ENCODE measurements at places on chromosomes 4 and X.

DNA sequence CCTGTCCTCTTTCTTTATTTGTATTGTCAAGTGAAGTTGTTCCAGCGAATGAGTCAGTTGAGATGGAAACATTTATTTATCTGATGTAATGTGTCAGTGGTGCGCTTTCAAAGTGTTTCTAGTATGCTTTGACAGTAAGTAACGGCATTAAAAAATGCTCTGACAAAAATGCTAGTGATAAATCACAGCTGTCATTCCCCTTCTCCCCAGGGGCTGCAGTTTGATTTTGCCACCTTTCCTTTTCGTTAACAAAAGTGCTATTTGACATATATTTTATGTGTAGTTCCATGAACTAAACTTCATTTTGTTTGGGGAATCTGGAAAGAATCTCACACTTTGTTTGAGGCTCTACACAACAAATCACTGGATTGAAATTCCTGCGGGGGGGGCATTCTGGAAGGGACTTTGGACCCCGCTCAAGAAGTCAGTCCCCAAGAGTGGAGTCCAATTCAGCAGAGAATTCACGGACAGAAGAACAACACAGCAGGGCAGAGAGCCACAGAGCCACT is 7.6 kb upstream of the TBC1D19 start:
- H3K27me3 ChIP-seq = no peaks in the 10 kb centered on the region
- no peak overlapping the region for H3K27ac ChIP-seq
- DNase-seq = no peak
- no peaks in the 10 kb centered on the region for H3K36me3 ChIP-seq
- peaks cover 9% of the 10 kb centered on the region for H3K4me1 ChIP-seq

- no peak overlapping the region for H3K27ac ChIP-seq
- H3K4me1 ChIP-seq = peaks cover 21% of the 10 kb centered on the region
Observed at GRCh38 chr4:184958127-184958922, 60.0 kb upstream of the HELT start.

- H3K27me3 ChIP-seq = no peaks in the 10 kb centered on the region
- H3K36me3 ChIP-seq = no peaks in the 10 kb centered on the region
- DNase-seq = no peak
- H3K27ac ChIP-seq = no peak overlapping the region
- no peak overlapping the region for H3K4me3 ChIP-seq
Observed at GRCh38 chr4:1449833-1450741, 43.8 kb upstream of the NKX1-1 start.

DNA sequence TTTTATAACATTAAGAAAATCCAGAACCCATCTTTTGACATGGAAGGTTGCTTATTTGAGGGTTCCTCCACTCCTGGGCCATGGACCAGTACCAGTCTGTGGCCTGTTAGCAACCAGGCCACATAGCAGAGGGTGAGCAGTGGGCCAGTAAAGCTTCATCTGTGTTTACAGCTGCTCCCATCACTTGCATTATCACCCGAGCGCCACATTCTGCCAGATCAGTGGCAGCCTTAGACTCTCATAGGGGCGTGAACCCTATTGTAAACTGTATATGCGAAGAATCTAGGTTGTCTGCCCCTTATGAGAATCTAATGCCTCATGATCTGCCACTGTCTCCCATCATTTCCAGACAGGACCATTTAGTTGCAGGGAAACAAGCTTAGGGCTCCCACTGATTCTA is 58.6 kb downstream of the NDST4 start:
- H3K4me1 ChIP-seq = no peaks in the 10 kb centered on the region

- no peak overlapping the region for H3K27ac ChIP-seq
- DNase-seq = no peak
- H3K36me3 ChIP-seq = no peaks in the 10 kb centered on the region
Observed at GRCh38 chr4:173046818-173047217, 121.8 kb upstream of the GALNT7 start.

DNA sequence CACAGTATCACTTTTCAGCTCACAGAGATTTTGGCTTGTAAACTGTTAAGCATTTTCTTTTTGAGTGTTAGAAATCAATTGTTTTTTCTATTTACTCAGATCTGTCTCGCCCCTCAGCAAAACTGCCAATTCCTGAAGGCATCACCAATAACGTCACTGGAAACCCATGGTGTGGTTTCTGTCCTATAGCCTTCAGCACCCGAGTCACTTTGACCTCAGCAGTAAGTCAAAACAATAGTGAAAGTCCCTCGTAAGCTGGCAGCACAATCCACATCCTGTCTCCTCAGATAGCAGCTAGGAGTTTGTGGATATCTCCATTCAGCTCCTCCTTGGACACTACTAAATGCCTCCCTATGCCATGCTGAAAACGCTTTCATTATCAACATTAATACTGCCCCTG is 1787.4 kb upstream of the ADGRL3 start:
- no peaks in the 10 kb centered on the region for H3K27me3 ChIP-seq
- H3K4me1 ChIP-seq = no peaks in the 10 kb centered on the region
- DNase-seq = no peak

DNA sequence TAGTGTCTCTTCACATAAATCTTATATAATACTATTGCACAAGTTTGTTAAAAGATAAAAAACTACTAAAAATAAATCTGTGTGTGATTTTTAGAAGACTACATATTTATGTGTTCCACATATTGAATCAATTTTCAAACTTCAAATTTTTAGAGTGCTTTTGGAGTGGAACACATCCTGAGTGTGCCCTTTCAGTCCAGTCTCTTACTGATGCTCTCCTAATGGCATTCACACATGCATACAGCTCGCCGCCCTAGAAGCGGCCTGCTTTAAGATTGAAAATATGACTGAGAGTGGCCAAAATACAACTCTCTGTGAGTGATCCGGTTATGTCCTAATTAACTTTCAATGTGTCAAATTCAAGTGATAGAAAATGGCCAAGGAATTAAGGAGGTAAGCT is 628.8 kb downstream of the ANKRD50 start:
- H3K4me1 ChIP-seq = no peaks in the 10 kb centered on the region
- no peaks in the 10 kb centered on the region for H3K36me3 ChIP-seq
- H3K27me3 ChIP-seq = no peaks in the 10 kb centered on the region
- no peak for DNase-seq
- H3K27ac ChIP-seq = no peak overlapping the region

DNA sequence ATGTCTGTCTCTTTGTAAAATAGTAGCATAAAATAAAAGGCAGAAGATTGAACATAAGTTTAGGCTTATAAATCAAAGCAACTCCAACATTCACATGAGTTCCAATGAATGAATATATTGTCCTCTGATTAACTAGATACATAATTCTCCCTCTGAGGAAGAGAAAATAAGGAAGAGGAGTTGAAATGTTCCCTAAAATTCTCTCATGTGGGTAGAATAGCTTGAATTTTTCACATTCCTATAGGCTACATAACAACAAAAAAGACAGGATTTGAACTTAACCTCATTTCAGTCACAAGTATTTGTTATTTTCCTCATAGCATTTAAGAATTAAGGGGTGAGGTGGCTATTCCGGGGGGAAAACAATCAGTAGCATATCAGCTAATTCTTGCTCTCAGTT is 462.4 kb upstream of the NDST4 start:
- H3K27ac ChIP-seq = no peak overlapping the region
- H3K36me3 ChIP-seq = no peaks in the 10 kb centered on the region
- no peak for DNase-seq
- H3K27me3 ChIP-seq = no peaks in the 10 kb centered on the region
- H3K4me1 ChIP-seq = no peaks in the 10 kb centered on the region
- H3K4me3 ChIP-seq = no peak overlapping the region

DNA sequence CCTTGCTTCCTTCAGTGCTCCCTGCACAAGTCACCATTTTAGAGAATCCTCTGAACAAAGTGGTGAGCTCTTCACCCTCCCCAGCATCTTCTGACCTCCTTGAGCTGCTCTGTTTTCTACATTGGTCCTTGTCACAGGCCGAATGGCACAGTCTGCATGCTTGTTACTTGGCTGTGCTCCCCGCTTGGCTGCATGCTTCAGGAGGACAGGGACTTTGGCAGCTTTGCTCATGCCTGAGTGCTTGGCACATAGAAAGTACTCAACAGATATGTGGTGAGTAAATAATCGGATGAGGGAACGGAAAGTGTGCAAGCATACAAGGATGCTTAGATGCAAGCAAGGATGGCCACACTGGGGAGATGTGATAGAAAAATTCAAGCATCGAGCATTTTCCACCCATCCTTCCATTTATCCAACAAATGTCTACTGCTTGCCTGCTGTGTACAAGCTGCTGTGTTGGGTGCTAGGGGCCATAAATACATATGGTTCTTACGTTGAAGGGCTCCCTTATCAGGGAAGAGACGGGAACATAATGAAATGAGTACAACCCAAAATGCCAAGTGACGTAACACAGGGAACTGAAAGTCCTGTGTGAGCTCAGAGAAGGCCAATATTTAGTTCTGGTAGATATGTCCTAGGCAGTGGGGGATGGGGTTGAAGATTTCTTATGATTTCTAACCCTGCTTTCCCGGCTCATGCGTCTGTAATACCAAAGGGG is 31.2 kb downstream of the SLC2A9 start:
- H3K4me1 ChIP-seq = no peaks in the 10 kb centered on the region
- H3K27me3 ChIP-seq = no peaks in the 10 kb centered on the region
- no peak overlapping the region for H3K27ac ChIP-seq
- no peaks in the 10 kb centered on the region for H3K36me3 ChIP-seq

GRCh38 chr4:122619611-122620010 is 1.3 kb downstream of the IL21 start:
- H3K27me3 ChIP-seq = no peaks in the 10 kb centered on the region
- no peaks in the 10 kb centered on the region for H3K36me3 ChIP-seq
- no peak overlapping the region for H3K27ac ChIP-seq
- DNase-seq = no peak
- peaks cover 9% of the 10 kb centered on the region for H3K4me1 ChIP-seq
- no peak overlapping the region for H3K4me3 ChIP-seq

GRCh38 chr4:27121830-27122229 is 261.2 kb downstream of the STIM2 start:
- H3K36me3 ChIP-seq = no peaks in the 10 kb centered on the region
- no peaks in the 10 kb centered on the region for H3K27me3 ChIP-seq
- DNase-seq = no peak
- H3K4me3 ChIP-seq = no peak overlapping the region
- peaks cover 3% of the 10 kb centered on the region for H3K4me1 ChIP-seq
- H3K27ac ChIP-seq = no peak overlapping the region

- H3K36me3 ChIP-seq = no peaks in the 10 kb centered on the region
- H3K4me3 ChIP-seq = no peak overlapping the region
- peaks cover 15% of the 10 kb centered on the region for H3K4me1 ChIP-seq
- no peaks in the 10 kb centered on the region for H3K27me3 ChIP-seq
Observed at GRCh38 chr4:16694173-16694883, 204.1 kb downstream of the LDB2 start.

- H3K27ac ChIP-seq = no peak overlapping the region
- DNase-seq = no peak
- H3K36me3 ChIP-seq = no peaks in the 10 kb centered on the region
Observed at GRCh38 chrX:370244-370962, 16.3 kb downstream of the PPP2R3B start.

GRCh38 chr4:28654618-28655017 is 1794.0 kb downstream of the STIM2 start:
- no peak overlapping the region for H3K4me3 ChIP-seq
- H3K36me3 ChIP-seq = no peaks in the 10 kb centered on the region
- H3K27me3 ChIP-seq = no peaks in the 10 kb centered on the region
- no peak overlapping the region for H3K27ac ChIP-seq
- H3K4me1 ChIP-seq = no peaks in the 10 kb centered on the region

- no peaks in the 10 kb centered on the region for H3K27me3 ChIP-seq
- H3K4me3 ChIP-seq = no peak overlapping the region
- no peak for DNase-seq
- no peak overlapping the region for H3K27ac ChIP-seq
Observed at GRCh38 chrX:119181491-119181890, 53.9 kb upstream of the KIAA1210 start.

- no peaks in the 10 kb centered on the region for H3K4me1 ChIP-seq
- H3K27me3 ChIP-seq = no peaks in the 10 kb centered on the region
- DNase-seq = no peak
- H3K27ac ChIP-seq = no peak overlapping the region
Observed at GRCh38 chrX:78710171-78710570, 37.3 kb upstream of the LPAR4 start.

GRCh38 chr4:110106931-110107296 is 91.5 kb downstream of the ELOVL6 start:
- no peaks in the 10 kb centered on the region for H3K4me1 ChIP-seq
- H3K36me3 ChIP-seq = no peaks in the 10 kb centered on the region
- H3K4me3 ChIP-seq = no peak overlapping the region
- no peak for DNase-seq

GRCh38 chr4:80062527-80062926 is 10.5 kb downstream of the ANTXR2 start:
- H3K36me3 ChIP-seq = peaks cover 11% of the 10 kb centered on the region
- H3K4me3 ChIP-seq = no peak overlapping the region
- no peaks in the 10 kb centered on the region for H3K27me3 ChIP-seq
- no peak for DNase-seq
- H3K27ac ChIP-seq = no peak overlapping the region
- peaks cover 6% of the 10 kb centered on the region for H3K4me1 ChIP-seq

Data from thoracic aorta (tissue), 2 donors.